ENCODE measurements at places on chromosomes 5 and 9. TPM values are rescaled to one million over a fixed set of nuclear protein-coding genes. Genes with fewer than 3 reads are reported as not detected.
A peak's percentile ranks its signal among the peaks of the same experiment; 100 is the strongest.

DNA sequence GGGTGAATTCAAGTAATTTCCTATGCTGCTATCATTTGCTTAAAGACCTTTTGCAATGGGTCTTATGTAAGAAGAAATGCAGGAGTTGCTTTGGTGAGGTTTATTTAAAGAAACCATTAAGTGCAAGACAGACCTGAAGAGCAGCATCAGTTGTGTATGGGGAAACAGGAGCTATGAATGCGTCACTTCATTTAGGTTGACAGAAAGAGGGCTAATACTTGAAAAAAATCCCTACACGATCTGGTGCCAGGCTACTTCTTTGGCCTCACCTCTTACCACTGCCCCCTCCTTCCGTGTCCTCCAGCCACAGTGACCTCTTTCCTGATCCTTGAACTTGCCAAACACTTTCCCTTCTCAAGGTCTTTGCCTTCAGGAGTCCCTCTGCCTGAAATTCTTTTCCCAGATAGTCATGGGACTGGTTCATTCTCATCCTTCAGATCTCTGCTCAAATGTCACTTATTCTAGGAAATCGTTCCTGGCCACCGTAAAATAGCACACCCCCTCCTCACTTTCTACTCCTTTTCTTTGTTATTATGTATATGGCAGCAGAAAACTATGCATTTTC lies 1.4 kb upstream of the JAK2 start:
- no peak for DNase-seq

GRCh38 chr5:80069918-80070318 lies 34.8 kb downstream of the THBS4 start:
- peak; percentile 27 for DNase-seq

The TRIM41 gene
- total RNA-seq = 22.2 TPM

GRCh38 chr9:36940500-36940853 lies 93.6 kb downstream of the PAX5 start:
- DNase-seq = no peak

DNA sequence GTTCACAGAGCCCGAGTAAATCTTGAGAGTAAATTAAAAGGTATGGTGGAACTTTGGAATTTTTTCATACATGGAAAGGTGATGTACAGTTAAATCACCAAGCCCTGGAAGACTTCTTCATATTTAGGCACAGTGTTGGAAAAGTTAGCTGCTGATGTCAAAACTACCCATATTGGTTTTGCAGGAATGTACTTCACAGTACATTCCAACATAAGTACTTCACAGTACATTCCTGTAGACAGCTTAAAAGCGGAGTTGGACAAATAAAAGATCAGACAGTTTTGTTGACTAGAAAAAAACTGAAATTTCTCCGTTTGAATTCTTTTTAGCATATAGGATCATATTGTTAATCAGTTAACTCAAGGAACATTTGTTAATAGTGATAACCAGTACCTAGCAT lies 1.8 kb downstream of the RANBP17 start:
- DNase-seq = no peak

GRCh38 chr5:168315416-168316138 lies 24.1 kb downstream of the WWC1 start:
- no peak for DNase-seq

- no peak for DNase-seq
Observed at GRCh38 chr5:60493372-60493771, 206.6 kb downstream of the DEPDC1B start.

DNA sequence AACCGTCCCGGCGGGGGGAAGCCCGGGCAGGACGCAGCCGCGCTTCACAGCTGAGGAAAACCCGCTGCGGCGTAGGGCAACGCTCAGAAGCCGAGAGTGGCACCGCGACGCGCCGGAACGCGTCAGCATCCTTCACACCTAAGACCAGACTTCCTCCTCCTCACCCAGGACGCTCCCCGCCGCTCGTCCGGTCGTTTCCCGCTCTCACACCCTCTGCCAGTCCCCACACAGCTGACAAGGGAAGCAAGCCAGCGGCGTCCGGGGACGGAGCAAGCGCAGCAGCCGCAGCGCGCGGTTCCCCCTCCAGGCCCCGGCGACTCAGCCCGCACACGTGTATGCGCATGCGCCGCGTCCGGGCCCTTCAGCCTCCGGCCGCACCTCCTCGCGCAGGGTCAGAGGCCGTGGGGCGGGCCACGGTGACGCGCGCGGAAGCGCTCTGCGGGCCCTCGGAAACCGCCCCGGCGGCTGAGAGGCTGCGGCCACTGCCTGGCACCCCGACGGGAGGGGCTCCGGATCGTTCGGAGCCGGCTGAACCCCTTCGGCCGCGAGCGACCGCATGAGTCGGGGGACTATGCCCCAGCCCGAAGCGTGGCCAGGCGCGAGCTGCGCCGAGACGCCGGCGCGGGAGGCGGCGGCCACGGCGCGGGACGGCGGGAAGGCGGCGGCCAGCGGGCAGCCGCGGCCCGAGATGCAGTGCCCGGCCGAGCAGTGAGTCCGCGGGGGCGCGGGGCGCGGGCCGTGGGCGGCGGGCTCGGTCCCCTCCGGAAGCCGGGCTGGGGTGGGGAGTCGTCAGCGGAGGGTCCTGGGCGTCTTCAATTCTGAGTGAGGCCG lies at the start of gene OTULIN:
OTULIN (plus strand) TSS at position 449 of the 831 bp plus-strand sequence; CDS start at position 557, 108 bp downstream.
- DNase-seq = peak; percentile 89

- DNase-seq = no peak
Observed at GRCh38 chr5:139110526-139111168, 87.5 kb downstream of the SIL1 start.

GRCh38 chr5:115429345-115429940 lies 115.1 kb downstream of the FEM1C start:
- DNase-seq = no peak

DNA sequence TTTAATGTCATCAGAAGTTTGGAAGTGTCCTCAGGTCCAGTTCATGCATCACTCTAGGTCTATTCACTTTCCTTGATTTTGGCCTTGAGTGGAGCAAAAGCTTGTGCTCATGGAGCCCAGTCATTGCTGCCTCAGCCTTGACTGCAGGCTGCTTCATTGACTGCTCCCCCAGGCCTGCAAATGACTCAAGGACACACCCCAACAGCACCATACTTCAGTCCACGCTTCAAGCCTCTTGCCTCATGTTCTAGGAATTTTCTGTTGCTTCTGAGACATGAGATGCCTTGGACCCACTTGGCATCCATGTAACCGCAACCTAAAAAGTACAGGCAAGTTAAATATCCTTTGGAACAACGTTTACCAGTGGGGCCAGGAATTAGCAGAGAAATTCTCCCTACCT lies 193.7 kb downstream of the PIK3R1 start:
- no peak for DNase-seq

DNA sequence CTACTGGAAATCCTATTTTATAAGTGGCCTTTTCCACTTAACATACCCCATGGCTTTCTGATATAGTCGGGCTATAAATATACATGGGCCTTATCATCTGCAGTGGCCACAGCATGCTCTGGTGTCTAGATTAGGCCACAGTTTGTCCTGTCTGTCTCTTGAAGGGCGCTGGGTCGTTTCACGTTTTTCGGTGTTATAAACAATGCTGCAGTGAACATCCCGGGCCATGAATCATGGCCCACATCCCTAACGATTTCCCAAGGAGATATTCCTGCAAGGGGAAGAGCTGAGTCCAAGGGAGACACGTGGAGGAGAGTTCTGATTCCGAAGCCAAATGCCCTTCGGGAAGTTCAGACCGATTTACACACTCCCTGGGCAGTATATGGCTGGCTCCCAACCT lies 8.4 kb downstream of the PLPP7 start:
- no peak for DNase-seq

DNA sequence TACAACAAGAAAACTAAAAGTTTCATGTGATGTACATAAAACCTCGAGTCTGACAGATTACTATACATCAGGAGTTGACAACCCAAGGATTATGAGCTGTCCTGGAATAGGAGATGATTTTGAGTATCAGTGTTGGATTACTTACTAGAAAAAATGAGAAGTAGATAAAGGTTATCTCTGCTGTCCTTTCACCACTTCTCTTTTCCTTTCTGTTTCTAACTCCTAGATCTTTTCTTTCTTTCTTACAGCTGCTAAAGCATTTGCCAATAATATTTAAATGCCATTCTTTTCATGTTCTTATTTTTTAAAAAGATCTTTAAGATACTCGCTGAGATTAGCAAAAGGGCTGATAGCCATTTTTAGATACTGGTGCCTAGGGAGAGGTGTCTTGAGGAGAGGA lies 14.8 kb downstream of the RBM27 start:
- no peak for DNase-seq

The FASTKD3 gene
- total RNA-seq = 11.4 TPM

- peak; percentile 53 for DNase-seq
Observed at GRCh38 chr5:138955013-138955660, 80.0 kb upstream of the LRRTM2 start.

DNA sequence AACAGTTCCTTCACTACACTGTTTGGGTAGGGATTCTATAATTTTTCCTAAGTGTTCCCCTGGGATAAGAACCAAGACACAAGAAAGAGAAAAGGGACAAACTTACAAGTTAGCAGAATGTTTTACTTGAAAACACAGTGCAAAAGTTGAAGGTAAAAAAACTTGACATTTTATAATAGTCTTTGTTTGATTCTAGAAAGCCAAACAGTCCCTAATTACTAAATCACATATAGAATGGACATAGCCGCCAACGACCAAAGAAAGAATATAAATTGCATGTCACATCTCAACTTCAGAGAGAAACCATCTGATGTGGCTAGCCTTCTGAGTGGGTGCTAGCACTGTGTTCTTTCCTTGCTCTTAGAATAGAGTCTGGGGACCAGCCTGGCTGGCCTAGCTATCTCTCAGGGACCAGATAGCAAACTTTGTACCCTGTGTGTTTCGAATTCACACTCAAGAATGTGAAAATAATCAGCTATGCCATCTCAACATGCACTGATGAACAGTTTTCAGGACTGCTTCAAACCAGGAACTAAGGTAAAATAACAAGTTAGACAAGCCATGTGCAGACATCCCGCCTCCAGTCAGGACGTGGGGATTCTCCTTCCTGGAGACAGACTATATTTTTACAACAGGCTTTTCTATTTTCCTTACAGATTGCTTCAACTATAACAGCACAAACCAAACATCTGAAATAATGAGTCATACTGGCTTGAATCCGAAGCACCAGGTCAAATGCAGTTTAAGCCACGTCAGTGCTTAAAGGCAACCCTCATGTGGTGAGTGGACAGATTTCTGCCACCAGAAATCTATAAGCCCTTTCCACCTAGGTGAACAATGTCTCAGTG lies 53.7 kb downstream of the LHFPL2 start:
- DNase-seq = peak; percentile 58

The KCNT1 gene
- 0.08 TPM for total RNA-seq

The MARCOL gene
- 0.27 TPM for total RNA-seq

DNA sequence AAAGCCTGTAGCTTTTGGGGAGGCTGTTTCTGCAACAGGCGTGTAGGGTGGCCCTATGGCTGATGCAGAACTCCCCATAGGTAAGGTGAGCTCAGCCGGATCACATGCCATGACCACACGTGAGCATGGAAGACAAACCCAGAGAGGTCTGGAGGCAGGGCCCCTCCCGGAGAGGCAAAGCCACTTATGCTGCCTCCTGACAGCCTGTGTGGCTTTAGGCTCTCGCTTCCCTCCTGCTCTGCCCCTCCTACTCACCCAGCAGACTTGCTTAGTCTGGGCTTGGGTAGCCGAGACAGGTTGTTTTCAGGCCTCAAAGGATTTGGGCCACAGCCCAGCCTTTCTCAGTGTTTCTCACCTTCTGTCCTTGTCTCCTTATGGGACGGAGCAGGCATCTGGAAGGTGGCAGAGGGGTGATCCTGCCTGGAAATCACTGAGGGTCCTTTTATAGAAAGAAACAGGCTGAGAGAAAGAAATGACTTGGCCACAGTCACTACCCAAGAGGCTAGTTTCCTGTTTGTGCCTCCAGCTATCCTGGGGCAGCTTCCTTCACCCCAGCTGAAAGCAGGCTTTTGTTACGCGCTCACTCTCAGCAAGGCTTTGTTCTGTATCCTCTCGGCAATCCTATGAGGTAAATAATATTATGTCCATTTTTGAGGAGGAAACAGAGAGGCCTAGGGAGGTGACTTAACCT lies 89.9 kb downstream of the DAB2IP start:
- no peak for DNase-seq

- no peak for DNase-seq
Observed at GRCh38 chr9:119941091-119941490, 571.9 kb upstream of the BRINP1 start.

DNA sequence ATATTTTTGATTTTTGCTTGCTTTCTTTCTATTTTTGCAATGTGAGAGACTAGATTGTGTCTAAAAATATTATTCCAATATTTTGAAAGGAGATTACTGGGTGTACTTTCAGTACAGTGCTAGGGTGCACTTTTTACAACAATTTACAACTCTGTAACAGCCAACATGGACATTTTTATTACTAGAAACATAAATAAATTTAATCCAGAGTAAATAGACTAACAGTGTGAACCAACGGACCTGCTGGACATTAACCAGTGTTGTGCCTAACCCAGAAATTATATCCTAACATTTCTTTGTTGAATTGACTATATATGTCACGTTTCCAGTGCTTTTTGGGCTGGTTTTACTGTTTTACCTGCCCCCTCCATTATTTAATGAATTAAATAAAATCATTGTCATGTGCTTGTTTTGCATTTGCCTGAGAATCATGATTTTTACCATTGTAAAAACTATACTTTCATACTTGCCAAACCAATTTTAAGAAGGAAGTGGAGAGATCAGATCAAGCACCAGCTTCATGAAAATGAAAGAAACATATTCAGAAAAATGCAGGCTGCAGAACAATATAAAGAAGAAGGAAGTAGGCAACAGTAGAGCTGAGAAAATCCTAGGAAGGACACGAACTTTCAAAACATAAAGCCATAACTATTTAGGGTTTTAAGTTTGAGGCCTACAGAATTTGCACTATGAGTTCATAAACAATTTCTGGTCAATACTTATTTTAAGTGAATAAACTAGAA lies 400.8 kb upstream of the PIK3R1 start:
- no peak for DNase-seq

GRCh38 chr5:173015598-173016455 lies 32.3 kb downstream of the ATP6V0E1 start:
- DNase-seq = no peak

The ADAMTS19 gene
- 1.1 TPM for total RNA-seq

GRCh38 chr9:70412832-70413463 lies 1.5 kb downstream of the KLF9 start:
- peak; percentile 82 for DNase-seq

The OTULINL gene
- total RNA-seq = 60.1 TPM

DNA sequence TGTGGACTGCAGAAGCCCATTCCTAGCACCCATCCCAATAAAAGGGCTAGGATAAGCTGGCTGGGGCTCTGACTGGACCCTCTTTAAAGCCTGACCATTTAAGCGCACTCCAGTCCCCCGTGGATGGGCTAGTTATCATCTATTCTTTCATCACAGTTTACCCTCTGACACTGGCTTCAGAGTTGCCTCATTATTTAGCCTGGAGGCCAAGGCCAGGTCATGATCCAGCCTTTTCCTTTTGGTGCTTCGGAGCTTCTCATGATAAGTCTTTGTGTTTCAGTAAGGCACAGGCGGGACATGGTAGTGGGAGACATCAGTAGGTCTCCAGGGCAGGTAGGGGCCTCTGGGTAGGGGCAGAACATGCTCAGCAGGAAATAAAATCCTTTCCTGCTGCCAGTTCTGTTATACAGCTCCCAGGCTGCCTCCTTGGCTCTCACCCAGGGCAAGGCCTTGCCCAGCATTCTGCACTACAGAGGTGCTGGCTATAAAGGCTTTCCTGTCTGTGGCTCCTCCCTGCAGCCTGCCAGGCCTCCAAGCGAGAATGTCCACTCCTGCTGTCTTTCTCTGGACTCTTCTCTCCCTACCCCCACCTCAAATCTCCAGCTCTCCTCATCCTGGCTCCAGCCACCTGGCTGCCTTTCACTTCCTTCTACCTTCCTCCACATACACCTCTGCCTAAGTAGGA lies 128.8 kb downstream of the FSTL4 start:
- peak; percentile 73 for DNase-seq

Data from colonic mucosa (tissue), 4 donors.